ENCODE measurements at places on chromosomes 3 and 15.
A peak's percentile ranks its signal among the peaks of the same experiment; 100 is the strongest.

DNA sequence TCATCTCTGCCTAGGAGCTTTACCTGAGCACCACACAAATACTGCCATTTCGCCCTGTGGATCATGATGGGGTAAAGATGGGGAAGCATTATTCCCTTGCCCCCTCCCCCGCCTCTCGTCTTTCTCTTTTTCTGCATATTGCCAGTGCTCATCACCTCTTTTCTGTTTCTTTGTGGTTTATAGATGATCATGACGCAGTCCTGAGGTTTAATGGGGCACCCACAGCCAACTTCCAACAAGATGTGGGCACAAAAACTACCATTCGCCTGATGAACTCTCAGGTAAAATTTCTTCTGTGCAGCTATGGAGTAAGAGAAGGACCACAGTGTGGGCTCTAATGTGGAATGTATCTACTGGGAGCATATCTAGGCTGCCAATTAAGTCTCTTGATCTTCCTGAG is 88.2 kb downstream of the RPL39L start:
- DNase-seq = no peak

DNA sequence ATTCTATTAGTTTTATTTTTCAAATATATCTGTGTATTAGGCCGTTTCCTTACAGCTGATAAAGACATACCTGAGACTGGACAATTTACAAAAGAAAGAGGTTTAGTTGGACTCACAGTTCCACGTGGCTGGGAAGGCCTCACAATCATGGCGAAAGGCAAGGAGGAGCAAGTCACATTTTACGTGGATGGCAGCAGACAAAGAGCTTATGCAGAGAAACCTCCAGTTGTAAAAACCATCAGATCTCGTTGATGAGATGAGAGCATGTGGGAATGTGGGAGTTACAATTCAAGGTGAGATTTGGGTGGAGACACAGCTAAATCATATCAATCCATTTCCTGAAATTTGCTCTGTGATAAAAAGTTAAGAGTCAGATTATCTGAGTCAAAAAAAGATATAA is 2.3 kb upstream of the GOLGA8A start:
- DNase-seq = no peak

- no peak for DNase-seq
Measured at GRCh38 chr15:70250208-70251201, 152.8 kb upstream of the TLE3 start.

GRCh38 chr3:56131974-56132590 is 336.2 kb downstream of the ERC2 start:
- DNase-seq = no peak

DNA sequence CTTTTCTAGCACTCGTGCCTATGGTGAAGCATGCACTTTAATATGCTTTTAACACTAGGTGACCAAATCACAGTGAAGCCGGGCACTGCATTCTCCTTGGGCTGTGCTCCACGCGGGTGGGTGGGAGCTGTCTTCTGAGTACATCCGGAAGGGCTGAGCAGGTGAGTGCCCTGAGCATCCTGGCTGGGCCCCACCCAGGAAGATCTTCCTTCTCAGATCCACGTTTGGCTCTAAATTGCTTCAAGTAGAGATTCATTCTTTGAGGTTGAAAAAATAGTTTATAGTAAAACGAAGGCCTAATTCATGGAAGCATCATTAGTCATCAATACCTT is 73.9 kb upstream of the BLM start:
- DNase-seq = no peak

- no peak for DNase-seq
Measured at GRCh38 chr15:52206446-52206845, 15.3 kb upstream of the GNB5 start.

DNA sequence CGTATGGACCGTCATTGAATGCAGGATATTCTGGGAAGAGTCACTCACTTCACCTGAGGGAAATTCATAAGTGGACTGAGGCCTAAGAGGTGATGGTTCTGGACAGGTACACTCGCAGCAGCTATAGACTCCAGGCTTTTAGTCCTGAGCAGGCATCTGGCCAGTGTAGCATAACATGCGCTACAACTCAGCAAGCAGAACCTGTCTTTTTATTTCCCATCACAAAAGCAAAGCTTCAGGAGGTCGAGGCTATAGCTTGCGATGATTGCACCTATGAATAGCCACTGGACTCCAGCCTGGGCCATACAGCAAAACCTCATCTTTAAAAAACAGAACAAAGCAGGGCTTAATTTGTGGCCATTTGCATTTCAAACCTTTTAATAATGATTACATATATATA is 185.8 kb downstream of the KCNH8 start:
- DNase-seq = no peak

DNA sequence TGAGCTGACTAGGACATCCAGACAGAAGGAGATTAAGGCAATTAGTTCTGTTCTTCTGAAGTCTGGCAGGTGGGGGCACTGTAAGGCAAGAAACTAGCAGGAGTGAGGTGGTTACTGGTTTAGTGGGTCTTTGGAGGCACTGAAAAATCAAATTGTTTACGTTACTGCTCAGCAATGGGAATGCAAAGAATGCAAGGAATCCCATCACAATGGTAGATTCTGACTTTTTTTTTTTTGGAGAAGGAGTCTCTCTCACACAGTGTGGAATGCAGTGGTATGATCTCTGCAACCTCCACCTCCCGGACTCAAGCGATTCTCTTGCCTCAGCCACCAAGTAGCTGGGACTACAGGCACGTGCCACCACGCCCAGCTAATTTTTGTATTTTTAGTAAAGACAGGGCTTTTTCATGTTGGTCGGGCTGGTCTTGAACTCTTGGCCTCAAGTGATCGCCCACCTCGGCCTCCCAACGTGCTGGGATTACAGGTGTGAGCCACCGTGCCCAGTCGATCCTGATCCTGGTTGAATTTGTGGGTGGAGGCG is 16.4 kb downstream of the FAM107A start:
- DNase-seq = no peak

DNA sequence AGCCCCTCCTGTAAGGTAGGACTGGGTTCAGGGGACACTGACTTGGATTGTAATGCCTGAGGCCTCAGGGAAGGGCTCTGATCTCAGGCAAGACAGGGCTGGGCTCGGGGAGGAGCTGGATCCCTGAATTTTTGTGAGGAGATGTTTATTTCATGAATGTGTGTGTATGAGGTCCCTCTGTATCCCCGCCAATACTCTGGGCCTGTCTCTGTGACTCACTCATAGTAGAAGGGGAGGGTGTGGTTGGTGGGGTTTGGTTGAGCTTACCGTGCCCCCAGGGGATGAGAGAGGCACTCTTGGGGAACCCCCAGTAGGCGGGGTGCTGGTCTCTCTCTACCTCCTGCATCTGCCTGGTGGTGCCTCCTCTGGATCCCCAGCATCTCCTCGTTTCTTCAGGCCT is 28.1 kb downstream of the RPSA start:
- DNase-seq = no peak

DNA sequence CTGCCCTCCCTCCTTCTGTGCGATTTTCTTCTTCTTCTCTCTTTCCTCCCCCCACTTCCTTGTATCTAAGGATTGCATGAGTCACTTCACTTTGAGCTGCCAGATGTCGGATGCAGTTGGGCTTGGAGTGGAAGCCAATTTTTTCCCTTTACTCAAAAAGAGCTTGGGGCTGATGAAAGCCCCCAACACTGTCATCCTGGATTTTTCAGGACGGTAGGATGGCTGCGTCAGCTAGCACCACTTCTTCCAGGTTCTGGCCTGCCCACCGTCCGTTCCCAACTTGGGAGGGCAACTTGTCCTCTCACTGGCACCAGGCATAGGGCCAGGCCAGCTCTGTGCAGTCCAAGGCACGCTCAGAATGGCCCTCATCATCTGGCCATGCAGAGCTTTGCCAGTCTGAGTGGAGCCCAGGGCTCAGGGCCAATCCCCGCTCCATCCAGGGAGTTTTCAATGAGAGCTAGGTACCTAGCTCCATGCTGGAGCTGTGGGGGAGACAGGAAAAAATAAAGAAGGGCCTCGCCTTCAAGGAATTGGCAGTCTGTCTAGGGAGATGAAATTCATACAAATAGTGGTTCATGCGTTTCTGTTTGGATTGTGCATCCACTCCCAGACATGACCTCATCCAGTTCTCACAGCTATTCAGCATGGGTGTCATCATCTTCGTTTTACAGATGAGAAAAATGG is 47.7 kb upstream of the INSYN1 start:
- no peak for DNase-seq

DNA sequence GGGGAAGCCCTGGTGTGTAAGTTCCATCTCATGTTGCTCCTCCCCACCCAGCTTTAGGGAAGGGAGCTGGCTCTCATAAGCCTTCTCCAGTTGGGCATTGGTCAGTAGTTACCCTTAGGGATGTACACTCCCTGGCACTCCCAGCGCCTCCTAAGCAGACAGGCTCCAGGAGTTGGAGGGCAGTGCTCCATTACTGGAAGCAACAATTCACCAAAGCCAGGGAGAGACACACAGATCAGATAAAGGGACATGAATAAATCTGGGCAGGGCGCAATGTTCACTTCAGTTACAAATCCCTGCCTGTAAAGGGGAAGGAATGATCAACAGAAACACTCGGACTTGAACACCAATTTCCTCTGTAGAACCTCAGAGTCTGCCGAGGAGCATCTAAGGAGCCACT is 169.1 kb upstream of the CTNNB1 start:
- DNase-seq = no peak

- no peak for DNase-seq
Measured at GRCh38 chr15:38849046-38849445, 284.4 kb upstream of the RASGRP1 start.

- no peak for DNase-seq
Measured at GRCh38 chr15:100919481-100920405, 586 bp downstream of the LRRK1 start.

DNA sequence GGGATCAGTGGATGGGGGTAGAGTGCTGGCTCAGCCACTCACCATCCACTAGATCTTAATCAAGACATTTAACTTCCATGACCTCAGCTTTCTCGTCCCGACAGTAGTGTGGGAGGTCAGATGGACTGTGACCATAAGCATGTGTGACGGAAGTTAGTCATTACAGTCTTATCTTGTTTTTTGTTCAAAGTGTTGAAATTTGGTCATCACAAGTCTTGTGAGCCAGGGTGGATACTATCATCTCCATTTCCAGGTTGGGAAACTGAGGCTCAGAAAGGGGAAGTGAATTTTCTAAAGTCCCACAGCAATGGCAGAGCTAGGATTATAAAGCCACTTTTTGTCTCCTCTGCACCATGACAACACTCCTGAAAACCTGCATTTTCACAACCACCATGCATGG is 32.0 kb upstream of the ITGA11 start:
- DNase-seq = no peak

DNA sequence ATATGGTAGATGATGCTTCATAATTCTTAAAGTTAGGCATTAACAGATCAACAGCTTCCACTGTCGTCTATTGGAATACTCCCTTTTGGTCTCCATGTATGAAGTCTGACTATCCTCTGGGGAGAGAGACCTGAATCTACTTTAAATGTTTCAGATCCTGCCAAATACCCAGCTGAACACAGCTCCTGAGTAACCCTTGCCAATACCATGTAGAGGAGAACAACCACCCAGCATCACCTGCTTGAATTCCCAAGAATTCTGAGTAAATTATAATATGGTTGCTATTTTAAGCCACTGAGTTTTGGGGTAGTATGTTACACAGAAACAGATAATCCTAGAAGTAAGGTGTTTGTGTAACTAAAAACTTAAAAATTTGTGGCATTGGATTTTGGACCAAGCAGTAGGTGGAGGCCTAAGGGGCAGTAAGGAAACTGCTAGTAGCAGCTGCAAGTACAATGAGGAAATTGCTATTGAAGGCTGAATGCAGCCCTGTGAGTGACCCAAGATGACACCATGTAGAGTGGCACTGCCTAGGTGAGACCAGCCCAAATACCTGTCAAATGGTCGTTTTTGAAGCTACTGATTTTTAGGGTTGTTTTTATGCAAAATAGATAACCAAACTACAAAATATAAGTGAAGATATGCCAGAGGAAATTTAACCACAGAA is 30.9 kb downstream of the NRG4 start:
- DNase-seq = no peak

GRCh38 chr3:193842029-193842798 is 249.2 kb downstream of the OPA1 start:
- DNase-seq = no peak

- DNase-seq = peak; percentile 79
Measured at GRCh38 chr15:92917598-92918407, 17.7 kb downstream of the CHD2 start.

DNA sequence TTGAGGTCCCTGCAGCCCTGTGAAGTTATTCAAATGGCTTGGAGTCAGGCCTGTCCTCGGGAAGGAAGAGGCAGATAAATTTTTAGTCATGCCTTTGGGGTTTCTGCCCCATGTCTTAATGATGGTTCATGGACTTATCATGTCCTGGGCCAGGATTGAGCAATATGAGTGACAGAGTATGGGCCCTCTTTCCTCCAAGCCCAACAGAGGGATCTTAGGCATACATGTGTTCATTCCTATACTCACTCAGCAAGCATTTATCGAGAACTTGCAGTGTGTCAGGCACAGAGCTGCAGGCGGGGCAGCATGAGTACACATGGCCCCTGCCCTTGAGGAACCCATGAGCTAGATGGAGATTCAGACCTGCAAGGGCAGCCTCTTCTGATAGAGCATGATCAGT is 6.2 kb downstream of the ESYT3 start:
- no peak for DNase-seq

DNA sequence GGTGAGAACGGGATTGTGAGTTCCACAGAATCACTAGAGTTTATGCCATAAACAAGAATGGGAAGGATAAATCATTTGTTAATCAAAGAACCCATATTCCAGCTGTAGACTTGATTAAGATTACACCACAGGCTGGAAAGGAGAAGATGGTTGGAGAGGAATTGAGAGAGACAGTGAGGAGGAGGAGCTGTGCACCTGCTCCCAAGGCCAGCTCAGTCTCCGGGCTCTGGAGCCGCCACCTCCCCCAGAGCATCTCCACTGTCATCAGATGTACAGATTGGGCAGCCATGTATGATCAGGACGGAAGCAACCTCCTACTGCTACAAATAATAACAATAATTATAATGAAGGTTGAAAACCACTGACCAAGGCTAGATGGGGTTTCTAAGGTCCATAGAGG is 170.0 kb downstream of the MINAR1 start:
- DNase-seq = no peak

GRCh38 chr3:14211621-14212020 is 33.0 kb downstream of the LSM3 start:
- DNase-seq = no peak

DNA sequence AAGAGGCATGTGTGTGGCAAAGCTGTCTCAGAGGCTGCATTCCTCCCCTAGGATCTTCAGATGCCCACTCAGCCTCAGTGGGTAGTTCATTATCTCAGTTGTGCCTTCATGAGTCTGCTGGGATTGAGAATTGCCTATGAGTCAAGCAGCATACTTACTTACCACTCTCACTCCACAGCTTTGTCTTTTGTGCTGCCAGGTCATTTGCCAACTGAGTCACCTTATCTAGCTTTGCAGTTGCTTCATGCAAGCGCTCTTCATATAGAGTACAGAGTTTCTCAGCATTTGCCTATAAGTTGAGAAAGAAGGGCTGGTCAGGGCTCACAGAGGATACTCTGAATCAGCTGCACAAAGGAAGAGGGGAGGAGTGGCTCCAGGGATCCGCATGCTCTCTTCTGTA is 89.5 kb downstream of the MYH15 start:
- no peak for DNase-seq

GRCh38 chr3:117278424-117279190 is 569.0 kb downstream of the TUSC7 start:
- no peak for DNase-seq

GRCh38 chr3:32403663-32404062 is 12.0 kb downstream of the CMTM7 start:
- DNase-seq = no peak
